GM23338 (cell line): ENCODE measurements at places on chromosomes 1 and 21. TPM values are rescaled to one million over a fixed set of nuclear protein-coding genes. Genes with fewer than 3 reads are reported as not detected.

- DNase-seq: peak; percentile 35
Measured at GRCh38 chr1:18901952-18902522, 318 bp downstream of the ALDH4A1 start.

DNA sequence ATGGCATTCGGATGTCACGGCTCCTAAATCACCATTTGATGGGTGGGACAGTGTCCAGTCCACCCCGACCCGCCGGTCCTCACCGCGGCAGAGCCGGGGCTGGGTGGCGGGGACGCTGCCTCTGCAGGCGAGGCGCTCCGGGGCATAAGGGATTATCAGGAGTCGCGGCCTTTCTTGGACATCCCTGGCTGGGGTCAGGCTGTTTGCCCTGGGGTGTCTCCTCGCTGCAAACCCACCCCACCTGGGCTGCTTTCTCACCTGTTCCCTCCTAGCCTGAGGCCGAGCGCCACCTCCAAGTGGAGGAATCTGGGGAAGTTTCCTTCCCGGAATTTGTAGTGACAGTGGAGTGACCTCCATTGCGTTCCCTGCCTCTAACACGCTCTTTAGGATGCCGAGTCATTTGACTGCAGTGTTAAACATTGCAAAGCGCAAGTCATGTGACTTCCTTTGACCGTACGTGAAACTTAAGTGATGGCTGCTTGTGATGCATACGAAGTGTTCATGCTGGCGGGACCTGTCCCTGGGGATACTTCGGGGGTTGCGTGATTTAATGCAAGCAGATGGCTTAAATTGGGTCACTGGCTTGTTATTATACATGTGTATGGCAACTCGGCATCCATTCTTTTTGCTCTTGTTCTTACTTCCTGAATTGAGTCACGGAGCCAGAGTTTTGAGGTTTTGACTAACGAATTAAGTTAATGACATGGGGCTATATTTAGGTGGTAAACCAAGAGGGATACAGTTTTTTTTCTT lies 536 bp downstream of the LGALS8 start:
- peak; percentile 83 for DNase-seq

- DNase-seq: no peak
Measured at GRCh38 chr21:38848187-38848609, 42.5 kb downstream of the ETS2 start.

XCL1 gene
- 0.24 and 0.89 TPM in 2 replicates for polyA plus RNA-seq

DNA sequence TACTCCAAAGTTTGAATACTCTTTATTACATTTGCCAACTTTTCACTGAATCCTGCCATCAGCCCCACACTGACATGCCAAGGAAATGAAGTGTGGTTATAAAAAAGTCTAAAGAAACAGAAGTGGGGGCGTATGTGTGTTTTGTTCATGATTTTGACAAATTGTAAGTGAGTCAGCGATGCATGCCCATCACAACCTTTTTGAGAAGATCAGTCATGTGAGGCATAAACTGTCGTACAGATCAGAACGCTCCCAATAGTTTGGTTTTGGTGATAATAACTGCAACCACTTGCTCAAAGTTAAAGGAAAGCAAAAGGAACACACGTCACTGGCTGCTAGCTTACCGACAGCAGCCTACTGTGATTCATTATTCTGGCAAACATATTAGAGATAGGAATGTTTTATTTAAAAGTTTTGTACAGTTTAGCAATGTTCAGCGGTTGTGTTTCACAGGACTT lies 95.6 kb downstream of the RGS2 start:
- DNase-seq: no peak

BPNT1 gene
- polyA plus RNA-seq: 8.9 and 9.6 TPM in 2 replicates
